ENCODE measurements at places on chromosomes 4 and X. TPM values are rescaled to one million over a fixed set of nuclear protein-coding genes. Genes with fewer than 3 reads are reported as not detected.

- no peak for DNase-seq
Measured at GRCh38 chr4:116847616-116848015, 237.8 kb downstream of the TRAM1L1 start.

GRCh38 chrX:42495139-42495538 lies 282.8 kb downstream of the PPP1R2C start:
- DNase-seq = no peak

Gene PAGE1
- polyA plus RNA-seq = not detected

Gene ARAP2
- 7.4 TPM for polyA plus RNA-seq

DNA sequence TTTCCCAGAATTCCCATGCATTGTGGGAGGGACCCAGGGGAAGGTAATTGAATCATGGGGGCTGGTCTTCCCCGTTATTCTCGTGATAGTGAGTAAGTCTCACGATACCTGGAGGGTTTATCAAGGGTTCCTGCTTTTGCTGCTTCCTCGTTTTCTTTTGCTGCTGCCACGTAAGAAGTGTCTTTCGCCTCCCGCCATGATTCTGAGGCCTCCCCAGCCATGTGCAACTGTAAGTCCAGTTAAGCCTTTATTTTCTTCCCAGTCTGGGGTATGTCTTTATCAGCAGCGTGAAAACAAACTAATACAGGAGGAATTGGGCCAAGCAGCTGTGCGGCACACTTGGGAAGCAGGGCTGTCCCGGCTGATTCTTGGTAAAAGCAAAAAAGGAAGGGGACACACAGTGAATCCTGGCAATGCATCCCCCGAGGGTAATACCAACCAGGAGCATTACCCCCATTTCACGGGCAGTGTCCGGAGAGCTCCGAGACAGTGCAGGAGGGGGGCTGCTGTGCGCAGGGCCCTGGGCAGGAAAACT lies 185.7 kb downstream of the AFAP1 start:
- no peak for DNase-seq

Gene PWWP3B
- polyA plus RNA-seq = 2.8 TPM
